ENCODE measurements at places on chromosomes 13 and 19.

DNA sequence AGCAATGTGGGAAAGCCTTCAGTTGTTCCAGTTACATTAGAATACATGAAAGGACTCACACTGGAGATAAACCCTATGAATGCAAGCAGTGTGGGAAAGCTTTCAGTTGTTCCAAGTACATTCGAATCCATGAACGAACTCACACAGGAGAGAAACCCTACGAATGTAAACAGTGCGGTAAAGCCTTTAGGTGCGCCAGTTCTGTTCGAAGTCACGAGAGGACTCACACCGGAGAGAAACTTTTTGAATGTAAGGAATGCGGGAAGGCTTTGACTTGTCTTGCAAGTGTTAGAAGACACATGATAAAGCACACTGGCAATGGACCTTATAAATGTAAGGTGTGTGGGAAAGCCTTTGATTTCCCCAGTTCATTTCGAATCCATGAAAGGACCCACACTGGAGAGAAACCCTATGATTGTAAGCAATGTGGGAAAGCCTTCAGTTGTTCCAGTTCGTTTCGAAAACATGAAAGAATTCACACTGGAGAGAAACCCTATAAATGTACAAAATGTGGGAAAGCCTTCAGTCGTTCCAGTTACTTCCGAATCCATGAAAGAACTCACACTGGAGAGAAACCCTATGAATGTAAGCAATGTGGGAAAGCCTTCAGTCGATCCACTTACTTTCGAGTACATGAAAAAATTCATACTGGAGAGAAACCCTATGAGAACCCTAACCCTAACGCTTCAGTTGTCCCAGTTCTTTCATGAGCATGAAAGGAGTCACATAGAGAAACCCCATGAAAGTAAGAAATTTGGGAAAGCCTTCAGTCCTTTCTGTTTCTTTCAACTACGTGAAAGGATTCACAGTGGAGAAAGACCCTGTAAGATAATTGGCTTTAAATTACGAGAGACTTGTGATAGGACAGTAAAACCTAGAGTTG, 20.1 kb downstream of the ZNF627 start:
- DNase-seq = no peak

DNA sequence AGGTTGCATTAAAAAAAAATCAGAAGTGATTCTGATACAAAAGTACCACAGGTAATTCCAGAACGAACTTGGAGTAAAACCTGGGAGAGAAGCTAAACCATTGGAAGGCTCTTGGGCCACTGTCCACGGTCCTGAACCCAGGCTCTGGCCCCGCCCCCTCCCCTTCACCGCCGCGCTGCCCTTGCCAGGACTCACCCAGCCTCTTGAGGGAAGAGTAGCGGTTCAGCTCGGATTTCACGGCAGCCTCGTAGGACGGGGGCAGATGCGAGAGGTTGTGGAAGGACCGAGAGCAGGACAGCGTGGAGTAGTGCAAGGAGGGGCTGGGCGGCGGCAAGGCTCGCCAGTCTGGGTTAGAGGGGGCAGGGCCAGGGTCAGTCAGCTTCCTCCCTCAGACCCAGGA, 5.7 kb downstream of the SHISA7 start:
- no peak for DNase-seq

GRCh38 chr13:114126789-114127472, 5.5 kb downstream of the RASA3 start:
- no peak for DNase-seq

DNA sequence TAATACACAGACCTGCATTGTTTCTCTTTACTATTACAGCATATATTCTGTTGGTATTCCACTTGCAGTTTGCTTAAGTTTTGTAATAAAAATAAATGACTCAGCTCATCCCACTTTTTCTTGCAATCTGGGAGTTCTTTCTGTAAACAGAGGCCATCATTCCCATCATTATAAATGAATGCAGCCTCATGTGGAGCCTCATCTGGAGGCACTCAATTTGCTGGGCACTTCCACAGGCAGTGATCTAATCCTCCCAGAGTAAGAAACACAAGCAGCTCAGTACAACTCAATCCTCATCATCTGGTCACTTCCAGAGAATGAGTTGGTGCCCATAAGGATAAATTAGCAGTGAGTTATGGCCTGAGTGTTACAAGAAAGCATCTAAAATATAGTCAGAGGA, 2801.9 kb downstream of the PCDH9 start:
- no peak for DNase-seq

GRCh38 chr19:8245869-8246835, 37.0 kb downstream of the CERS4 start:
- no peak for DNase-seq
